ENCODE measurements at places on chromosomes 2 and 18. TPM values are rescaled to one million over a fixed set of nuclear protein-coding genes. Genes with fewer than 3 reads are reported as not detected.

Gene CYP20A1
- 51.1 TPM for total RNA-seq

GRCh38 chr2:145157741-145158591, 638.0 kb upstream of the ZEB2 start:
- DNase-seq: peak; percentile 84

DNA sequence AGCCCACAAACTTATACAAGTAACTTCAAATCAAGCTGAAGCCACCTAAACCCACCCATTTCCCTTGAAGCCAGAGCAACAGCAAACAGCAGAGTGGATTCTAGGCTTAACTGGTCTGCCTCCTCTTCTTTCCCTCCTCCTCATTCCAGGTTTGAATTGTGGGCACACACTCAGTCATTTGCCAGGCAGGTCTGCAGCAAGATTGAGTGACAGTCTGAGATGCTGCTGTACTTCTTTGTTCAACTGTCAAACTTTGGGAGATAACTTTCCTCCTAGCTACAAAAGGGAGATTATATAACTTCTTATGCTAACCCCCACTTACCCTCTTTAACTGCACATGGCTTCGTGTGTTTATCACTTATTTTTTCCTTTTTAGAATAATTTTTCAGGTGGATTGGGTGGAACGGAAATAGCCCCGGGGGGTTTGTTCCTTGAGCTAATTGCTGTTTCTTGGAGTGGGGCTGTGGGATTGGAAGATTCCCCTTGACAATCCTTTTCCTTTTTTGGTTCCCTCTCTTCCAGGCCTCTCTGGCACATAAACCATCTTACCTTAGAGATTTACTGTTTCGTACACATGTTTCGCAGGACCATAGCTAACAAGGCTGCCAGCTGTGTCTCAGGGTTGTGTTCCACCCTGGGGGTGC, 55.0 kb downstream of the RNF144A start:
- no peak for DNase-seq

- no peak for DNase-seq
Measured at GRCh38 chr2:202019689-202020450, 13.8 kb upstream of the FZD7 start.

GRCh38 chr2:187075671-187076070, 226.7 kb upstream of the ZSWIM2 start:
- DNase-seq: no peak

DNA sequence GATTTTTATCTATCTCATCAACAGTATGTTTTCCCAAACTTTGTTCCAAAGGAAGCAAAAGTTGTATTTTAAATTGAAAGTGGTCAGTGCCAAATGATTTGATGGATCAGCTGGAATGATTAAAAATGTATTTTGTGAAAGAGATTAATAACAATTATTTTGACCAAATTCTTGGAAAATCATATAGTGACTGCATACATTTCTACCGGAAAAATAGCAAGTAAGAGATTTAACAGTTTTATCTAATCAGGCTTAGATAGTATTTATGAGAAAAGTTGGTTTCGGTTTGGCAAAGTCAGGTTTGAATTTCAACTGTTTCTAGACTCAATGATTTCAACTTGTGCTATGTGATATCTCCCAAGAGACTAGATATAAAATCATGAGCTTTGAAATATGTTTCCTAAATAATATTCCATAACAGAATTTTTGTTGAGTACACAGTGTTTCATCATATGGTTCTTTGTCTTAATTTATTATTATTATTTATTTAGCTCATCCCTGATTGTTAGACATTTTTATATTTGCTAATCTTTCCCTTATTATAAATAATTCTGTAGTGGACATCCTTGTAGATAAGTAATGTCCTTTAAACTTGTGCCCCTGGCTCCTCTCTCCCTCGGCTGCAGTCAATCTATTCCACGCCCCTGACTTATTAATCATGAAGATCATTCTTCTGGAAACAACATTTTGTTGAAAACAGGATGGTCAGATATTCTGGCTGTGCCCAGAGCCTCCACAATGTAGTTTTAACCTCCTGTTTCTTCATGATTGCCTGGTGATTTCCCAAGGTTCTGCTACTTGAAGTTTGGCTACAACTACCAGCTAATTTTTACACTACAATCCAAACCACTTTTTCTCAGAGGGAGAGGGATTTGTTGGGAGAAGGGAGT, 520.7 kb upstream of the TCF4 start:
- no peak for DNase-seq

Gene DYNAP
- total RNA-seq: not detected

DNA sequence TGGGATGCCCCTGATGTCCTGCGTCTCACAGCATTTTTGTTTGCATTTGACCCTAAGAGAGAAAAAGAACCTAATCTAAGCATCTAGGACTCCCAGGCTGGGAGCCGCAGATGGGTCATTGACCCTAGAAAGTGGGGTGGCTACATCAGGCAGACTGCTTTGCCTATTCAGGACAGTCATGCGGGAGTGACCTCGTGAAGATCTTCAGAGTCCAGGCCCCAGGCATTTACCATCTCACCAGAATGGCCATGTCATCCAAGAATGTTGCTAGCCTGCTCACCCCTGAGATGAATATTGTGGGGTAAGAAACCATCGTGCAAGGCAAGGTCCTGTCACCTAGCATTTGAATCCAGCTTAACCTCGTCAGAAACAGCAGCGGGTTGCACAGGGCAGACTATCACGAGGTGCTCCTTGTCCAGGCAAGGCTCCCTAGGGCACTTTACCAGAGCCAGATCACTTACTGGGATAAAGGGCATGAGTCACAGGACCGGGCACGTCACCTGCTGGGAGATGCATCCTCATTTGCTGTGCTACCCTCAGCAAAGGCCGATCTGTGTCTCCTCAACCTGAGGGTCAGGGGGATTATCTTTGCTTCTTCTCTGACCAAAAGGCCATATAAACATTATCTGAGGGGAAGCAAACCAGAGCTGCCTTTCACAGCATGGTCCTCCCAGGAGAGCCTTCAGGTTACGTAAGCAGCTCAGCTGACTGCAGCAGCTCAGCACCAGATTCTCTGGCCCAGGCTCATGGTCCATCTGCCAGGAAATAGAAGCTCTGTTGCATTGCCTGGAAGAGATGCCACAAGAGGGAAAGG, 162.3 kb downstream of the ACKR3 start:
- peak; percentile 87 for DNase-seq

GRCh38 chr18:77366720-77367641, 117.3 kb downstream of the GALR1 start:
- peak; percentile 51 for DNase-seq

DNA sequence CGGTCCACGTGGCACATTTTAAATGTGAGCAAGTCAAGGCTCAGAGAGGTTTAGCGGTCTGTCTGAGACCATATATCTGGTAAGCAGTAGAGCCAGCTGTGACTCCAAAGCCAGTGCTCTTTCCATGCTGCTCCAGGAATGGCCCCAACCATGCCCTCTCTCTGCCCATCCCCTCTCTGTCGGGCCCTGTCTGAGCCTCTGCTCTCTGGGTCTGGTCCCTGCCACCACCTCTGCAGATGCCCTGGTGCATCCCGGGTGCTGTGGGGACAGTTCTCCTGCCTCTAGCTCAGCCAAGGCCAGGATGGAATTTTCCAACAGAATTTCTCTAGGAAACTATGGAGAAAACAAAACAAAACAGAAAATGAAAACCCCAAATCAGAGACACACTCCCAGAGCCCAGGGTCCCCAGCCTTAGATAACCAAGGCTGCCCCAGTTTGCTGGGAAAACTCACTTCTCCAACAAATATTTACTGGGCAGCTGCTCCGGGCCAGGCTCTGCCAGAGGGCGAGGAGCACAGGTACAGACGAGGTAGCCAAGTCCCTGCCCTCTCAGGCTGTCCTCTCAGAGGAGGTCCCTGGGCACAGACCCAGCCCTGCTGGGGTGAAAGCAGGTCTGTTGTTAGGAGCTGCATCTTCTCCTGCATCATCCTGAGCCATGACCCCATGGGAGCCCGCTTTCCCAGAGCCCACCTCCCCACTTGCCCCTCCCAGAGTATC, 9.2 kb downstream of the ADRA2B start:
- no peak for DNase-seq

Gene RASGRP3
- not detected for total RNA-seq

GRCh38 chr2:26752656-26753055, 11.4 kb upstream of the SLC35F6 start:
- peak; percentile 77 for DNase-seq

DNA sequence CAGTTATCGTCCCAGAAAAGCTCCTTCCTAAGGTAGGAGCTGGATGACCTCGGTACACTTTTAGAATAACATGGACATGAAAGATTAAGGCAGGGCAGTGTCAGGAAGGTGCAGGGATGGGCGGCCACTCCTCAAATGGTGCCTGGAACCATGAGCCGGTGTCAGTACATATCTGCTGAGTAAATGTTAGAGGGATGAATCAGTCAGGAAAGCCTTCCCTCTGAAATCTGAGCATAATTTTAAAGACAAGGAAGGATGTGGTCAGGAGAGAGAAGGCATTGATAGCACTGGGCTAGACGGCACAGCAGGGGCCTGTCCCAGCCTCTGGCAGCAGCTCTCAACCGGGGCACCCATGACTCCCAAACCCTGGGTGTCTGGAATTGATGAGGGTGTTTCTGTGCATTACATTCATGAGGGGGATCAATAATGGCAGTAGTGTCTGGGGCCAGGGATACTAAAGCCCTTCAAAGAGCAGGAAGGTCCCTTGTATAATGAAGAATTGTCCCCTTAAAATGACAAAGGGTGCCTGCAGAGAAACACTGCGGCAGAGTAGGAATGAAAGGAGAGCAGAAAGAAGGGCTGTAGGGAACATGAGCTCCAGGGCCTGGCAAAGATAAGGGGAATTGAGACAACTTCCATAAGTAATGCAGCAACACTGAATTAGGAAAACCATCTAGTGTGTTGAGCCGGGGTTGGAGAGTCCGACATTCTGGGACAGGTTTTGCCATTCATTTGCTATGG, 162.3 kb upstream of the REV1 start:
- peak; percentile 58 for DNase-seq

Gene FSIP2
- not detected for total RNA-seq

GRCh38 chr2:152171718-152172117, 3.8 kb downstream of the STAM2 start:
- DNase-seq: peak; percentile 29

DNA sequence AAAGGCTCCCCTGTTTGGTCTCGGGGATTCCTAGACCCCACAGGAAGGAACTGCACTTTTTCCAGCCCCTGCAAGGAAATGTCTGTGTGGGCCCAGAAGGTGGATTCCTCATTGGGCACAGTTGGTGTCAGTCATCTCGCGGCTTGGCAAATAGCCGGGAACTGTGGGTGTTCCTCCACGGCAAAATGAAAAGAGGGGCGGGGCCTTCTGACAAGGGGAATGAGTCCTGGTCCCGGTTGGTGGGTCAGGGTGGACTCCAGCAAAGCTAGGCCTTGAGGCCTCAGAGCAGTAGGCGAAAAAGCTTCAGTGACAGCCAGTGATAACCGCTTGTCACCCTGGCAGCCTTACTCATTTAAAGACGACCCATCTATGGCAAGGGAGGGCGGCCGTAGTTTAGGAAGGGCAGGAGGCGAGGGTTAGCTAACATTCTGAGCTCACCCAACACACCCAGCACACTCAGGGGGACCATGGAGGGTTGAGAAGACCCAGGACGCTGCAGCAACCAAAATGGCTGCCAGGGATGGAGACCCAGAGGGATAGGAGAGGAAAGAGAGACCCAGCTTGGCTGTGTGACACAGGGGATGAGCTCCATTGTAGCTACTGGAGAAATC, 16.5 kb downstream of the SLC4A3 start:
- DNase-seq: no peak

- no peak for DNase-seq
Measured at GRCh38 chr2:15802657-15803542, 137.4 kb upstream of the MYCN start.

DNA sequence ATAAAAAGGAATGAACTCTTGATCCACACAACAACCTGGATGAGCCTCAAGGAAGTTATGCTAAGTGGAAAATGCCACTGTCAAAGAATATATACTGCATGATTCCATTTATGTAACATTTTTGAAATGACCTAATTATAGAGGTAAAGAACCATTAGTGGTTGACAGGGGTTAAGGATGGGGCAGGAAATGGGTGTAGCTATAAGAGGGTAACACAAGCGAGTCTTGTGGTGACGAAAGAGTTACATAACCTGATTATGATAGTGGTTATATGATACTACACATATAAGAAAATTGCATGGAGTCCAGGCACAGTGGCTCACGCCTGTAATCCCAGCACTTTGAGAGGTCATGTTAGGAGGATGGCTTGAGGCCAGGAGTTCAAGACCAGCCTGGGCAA, 346.6 kb upstream of the PKDCC start:
- DNase-seq: no peak

Gene NGEF
- total RNA-seq: not detected

Gene IGFBP5
- total RNA-seq: 117 TPM

Gene CTLA4
- total RNA-seq: not detected

- no peak for DNase-seq
Measured at GRCh38 chr2:34604164-34604563, 1005.1 kb upstream of the FAM98A start.

Gene SAG
- not detected for total RNA-seq

Gene ZAP70
- total RNA-seq: not detected

GRCh38 chr2:95343429-95344214, 46.5 kb downstream of the KCNIP3 start:
- no peak for DNase-seq

Gene IL36A
- not detected for total RNA-seq

DNA sequence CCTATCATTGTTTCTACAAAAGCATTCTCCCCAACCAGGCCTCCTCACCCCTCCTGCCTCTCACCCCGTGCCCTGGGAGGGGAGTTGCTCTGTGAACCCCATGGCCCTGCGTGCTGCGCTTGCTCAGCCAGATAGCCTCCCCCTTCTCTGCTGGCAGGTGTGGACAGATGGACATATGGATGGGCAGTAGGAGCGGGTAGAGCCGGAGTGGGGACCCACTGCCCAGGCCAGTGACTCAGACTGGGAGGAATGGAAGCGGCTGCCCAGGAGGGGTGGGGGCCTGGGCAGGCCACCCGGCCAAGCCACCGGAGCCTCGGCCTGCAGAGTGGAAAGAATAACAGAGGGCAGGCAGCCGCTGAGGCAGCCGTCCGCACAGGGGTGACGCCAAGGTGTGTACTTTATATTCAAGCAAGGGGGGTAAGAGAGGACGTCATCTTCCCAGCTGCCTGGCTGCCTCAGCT, 8.7 kb downstream of the CYP26B1 start:
- no peak for DNase-seq

- peak; percentile 61 for DNase-seq
Measured at GRCh38 chr2:150212722-150213171, 274.7 kb downstream of the RND3 start.

GRCh38 chr18:57219964-57220363, 73.1 kb downstream of the BOD1L2 start:
- no peak for DNase-seq

DNA sequence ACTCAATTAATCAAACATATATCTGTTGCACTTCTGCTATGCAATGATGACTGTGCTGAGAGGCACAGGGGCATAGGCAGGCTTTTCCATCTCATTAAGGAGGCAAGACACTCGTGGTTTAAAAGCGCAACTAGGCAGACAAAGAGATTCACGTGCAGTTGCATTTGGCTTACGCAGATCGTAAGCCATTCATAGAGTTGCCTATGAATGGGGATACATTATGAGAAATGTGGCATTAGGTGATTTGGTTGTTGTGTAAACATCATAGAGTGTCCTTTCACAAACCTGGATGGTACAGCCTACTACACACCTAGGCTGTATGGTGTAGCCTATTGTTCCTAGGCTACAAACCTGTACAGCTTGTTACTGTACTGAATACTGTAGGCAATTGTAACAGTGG, 284.7 kb downstream of the DCC start:
- no peak for DNase-seq

- peak; percentile 34 for DNase-seq
Measured at GRCh38 chr2:133240491-133241223, 327.6 kb downstream of the NCKAP5 start.

Gene PPP1CB
- 127 TPM for total RNA-seq

GRCh38 chr18:12934454-12935071, 13.2 kb upstream of the SEH1L start:
- DNase-seq: peak; percentile 90

All from GM23248 (cell line).